ENCODE measurements at places on chromosomes 7 and 10.
A peak's percentile ranks its signal among the peaks of the same experiment; 100 is the strongest.

- no peak for DNase-seq
Observed at GRCh38 chr7:155053002-155053401, 17.1 kb upstream of the HTR5A start.

- DNase-seq, result no peak
Observed at GRCh38 chr7:24751484-24751883, 5.8 kb downstream of the GSDME start.

DNA sequence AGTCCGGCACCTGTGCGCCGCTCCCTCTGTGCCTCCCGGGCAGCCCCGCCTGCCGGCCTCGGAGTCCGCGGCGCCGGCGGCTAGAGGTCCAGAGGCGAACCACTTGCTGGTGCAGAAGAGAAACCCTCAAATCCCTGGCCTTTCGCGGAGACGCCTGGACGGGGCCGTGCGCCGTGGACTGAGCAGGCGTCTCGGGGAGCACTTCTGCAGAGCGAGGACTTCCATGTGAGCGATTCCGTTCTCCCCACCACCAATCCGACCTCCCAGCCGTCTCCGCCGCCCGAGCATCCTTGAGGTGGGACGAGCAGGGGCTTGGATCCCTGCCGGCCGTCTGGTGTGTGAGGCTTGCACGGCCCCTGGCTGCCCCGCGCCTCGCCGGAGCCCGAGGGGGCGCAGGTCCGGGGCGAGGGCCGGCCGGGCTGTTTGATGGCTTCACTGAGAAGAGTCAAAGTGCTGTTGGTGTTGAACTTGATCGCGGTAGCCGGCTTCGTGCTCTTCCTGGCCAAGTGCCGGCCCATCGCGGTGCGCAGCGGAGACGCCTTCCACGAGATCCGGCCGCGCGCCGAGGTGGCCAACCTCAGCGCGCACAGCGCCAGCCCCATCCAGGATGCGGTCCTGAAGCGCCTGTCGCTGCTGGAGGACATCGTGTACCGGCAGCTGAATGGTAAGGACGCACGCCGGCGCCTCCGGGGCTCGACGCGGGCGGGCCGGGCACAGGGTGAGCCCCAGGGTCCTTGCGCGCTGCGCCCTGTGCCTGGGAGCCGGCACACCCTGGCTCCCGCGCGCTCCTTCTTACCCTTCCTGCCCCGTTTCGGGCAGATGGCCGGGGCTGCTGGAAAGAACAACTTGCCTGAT, 660 bp downstream of the GALNT17 start:
- no peak for DNase-seq

DNA sequence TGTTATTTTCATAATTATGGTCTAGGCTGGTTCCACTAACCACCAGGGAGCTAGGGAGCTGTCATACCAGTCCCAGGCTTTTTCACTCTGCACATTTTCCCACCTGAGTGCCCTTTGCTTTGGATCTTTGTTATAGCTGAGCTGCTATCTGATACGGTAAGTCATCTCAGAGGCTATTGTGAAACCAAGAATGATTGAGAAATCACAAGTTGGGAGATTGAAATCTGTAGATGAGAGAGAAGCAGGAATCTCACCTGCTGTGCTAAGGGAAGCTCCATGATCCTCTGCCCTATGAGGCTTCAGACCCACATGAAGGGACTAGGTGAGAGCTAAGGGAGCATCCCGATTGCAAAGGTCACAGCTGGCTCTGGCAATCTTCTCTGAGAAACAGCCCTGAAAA, 307.8 kb downstream of the REEP3 start:
- DNase-seq, result no peak

DNA sequence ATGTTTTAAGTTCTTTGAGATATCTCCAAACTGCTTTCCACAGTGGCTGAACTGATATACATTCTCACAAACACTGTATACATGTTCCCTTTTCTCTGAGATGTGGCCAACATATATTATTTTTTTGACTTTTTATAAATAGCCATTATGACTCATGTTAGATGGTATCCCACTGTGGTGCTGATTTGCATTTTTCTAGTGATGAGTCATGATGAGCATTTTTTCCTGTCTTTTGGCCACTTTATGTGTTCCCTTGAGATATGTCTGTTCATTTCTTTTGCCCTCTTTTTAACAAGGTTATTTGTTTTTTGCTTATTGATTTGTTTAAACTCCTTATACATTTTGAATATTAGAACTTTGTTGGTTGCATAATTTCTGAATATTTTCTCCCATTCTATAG, 1055.1 kb downstream of the NXPH1 start:
- no peak for DNase-seq

GRCh38 chr10:35821339-35821911, 179.3 kb upstream of the FZD8 start:
- DNase-seq, result peak; percentile 12

DNA sequence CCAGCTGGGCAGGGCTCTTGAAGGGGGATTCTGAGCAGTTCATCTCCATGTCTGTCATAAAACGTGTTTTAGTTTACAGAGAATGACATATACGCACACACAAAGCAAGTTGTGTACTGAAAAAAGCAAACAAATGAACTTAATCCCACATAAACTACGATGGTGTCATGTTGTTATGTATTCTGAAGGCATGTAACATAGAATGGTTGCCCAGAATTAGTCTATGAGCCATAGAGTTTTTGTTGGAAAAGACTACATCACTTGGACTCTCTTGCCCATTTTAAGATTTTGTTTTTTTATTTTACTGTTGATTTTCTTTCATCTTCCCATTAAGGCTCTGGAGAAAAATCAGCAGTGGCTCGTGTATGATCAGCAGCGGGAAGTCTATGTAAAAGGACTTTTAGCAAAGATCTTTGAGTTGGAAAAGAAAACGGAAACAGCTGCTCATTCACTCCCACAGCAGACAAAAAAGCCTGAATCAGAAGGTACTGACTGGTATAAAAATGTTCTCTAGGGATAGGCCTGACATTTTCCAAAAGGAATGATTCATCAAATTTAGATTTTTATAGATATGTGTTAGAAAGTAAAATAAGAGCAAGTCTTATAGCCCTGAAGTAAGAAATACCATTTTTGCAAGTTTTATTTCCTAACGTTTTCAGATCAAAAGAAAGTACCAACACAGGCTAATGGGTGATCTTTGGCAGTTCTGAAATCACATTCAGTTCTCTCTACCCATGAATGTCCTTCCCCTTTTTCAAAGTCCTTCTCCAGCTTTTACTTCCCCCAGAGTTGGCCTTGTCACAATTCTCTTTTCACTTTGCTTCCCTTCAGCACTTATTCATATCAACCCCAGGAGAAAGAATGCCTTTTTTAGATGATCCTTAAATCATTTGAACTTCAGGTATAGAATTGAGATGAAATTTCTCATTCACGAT, 18.9 kb downstream of the CEP55 start:
- no peak for DNase-seq

GRCh38 chr10:88831709-88832108, 19.9 kb downstream of the ANKRD22 start:
- DNase-seq, result no peak
